Left ventricle myocardium inferior (tissue), 1 donor: ENCODE measurements at places on chromosomes 7 and 10.

DNA sequence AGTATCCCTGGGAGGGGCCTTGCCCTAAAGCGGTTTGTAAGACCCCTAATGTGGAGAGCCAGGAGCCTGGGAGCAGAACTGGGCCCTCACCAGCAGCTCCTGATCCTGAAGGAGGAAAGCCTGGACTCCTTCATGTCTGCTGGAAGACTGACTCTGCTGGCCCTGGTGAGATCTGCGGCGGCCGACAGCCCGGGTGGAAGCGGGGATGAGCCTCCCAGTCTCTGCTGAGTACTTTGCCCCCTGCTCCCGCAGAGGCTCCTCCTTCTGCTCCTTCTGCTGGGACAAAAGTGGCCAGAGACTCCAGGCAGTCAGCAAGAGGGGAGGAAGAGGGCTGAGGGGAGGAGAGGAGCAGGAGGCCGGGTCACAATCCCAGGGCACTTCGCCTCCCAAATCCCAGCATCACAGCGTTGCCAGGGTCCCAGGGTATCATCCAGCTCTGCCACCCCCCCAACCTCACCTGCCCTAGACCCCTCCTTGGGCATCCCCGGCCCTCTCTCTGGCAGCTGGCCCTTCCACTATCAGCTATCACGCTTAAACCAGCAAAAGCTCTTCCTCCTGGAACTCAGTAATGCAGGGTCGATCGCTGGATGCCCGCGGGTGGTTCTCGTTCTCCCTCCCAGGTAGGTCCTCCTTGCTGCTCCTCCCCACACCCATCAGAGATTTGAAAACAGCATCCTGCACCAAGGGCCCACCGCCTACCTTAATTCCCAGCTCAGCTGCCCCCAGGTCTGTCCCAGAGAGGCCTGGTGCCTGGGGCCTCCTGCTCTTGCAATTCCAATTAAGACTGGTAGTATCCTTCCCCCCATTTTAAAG lies 7.9 kb downstream of the TBATA start:
- no peak for DNase-seq

DNA sequence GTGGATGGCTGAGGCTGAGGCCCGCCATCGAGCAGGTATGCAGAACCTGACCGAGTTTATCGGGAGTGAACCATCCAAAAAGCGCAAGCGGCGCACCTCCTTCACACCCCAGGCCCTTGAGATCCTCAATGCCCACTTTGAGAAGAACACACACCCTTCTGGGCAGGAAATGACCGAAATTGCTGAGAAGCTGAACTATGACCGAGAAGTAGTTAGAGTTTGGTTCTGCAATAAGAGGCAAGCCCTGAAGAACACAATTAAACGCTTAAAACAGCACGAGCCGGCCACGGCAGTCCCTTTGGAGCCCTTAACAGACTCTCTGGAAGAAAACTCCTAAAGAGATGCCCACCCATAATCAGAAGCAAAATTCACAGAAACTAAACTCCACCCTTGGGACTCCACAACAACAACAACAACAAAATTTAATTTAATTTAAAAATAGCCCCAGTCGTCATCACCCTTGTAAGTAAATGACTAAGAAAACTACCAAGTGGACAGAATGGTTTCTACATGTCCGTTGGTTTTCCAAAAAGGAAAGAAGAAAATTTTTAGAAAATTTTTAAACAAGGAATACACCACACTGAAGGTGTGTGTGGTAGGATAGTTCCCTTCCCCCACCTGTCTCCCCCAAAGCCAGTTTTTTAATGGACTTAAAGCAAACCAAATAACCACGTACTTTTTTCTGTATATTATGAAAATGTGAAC lies 101.7 kb upstream of the YAE1 start:
- DNase-seq = no peak

DNA sequence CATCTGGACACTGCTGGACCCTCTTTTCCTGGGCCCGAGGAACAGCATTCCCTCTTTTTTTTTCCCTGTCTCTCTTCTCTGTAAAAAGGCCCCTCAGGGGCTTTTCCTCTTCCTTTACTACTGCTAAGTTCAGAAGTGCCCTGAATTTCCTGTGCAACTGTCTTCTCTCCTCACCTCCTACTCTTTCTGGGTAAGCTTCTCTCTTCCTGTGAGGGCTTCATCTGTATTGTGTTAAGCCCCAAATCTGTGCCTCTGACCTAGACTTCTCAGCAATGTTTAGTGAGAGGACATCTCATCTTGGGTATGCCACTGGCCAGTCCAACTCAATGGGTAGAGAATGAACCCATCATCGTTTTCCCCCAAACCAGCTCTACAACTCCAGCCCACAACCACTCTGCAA lies 174.2 kb downstream of the PTEN start:
- DNase-seq = no peak

DNA sequence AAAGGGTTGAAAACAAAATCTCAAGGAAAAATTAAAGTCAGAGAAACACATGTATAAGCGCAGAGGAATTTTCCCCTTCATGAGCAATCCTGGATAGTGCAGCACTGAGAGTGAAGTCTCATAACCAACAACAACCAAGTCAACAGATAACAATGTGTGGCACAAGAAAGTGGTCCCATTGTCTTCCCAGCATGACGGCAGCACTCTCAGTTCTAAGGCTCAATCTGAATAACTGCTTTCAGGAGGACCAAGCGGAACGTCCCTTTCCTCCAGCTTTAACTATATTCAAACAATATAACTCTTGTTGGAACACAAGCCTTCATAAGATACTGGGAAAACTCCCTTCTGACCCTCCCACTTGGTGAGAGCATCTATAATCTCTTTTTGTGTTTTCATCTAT lies 137.9 kb downstream of the RAPGEF5 start:
- no peak for DNase-seq

- no peak for DNase-seq
Observed at GRCh38 chr7:94738071-94738470, 82.1 kb upstream of the SGCE start.

DNA sequence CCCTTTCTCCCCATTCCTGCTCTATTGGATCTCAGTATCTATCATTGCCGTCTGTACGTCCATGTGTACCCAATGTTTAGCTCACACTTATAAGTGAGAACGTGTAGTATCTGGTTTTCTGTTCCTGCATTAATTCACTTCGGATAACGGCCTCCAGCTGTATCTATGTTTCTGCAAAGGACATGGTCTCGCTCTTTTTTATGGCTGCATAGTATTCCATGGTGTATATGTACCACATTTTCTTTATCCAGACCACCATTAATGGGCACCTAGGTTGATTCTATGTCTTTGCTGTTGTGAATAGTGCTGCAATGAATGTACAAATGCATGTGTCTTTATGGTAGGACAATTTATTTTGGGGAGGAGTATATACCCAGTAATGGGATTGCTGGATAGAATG lies 94.4 kb upstream of the MPP7 start:
- DNase-seq = no peak

DNA sequence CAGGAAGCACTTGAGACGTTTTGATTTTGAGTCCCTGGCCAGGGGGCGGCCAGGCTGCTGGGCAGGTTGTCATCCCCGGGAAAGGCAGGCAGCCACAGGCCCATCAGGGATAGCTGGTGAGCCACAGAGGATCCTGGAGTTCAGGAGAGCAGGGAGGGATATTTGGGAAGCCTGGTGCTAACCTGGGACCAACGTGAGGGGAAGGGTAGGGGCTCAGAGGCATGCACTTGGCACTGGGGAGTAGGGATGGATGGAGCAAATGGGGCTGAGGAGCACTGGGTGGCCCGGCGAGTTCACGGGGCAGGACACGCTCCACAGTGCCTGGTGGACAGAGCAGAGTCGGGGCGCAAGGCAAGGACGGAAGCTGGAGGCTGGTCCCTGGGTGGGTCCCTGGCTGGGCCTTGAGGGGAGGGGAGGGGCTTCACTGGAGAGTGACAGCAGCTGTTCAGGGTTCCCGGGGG lies 30.2 kb downstream of the LRRC27 start:
- no peak for DNase-seq

GRCh38 chr7:117129521-117129955 lies 176.2 kb downstream of the ST7 start:
- no peak for DNase-seq

DNA sequence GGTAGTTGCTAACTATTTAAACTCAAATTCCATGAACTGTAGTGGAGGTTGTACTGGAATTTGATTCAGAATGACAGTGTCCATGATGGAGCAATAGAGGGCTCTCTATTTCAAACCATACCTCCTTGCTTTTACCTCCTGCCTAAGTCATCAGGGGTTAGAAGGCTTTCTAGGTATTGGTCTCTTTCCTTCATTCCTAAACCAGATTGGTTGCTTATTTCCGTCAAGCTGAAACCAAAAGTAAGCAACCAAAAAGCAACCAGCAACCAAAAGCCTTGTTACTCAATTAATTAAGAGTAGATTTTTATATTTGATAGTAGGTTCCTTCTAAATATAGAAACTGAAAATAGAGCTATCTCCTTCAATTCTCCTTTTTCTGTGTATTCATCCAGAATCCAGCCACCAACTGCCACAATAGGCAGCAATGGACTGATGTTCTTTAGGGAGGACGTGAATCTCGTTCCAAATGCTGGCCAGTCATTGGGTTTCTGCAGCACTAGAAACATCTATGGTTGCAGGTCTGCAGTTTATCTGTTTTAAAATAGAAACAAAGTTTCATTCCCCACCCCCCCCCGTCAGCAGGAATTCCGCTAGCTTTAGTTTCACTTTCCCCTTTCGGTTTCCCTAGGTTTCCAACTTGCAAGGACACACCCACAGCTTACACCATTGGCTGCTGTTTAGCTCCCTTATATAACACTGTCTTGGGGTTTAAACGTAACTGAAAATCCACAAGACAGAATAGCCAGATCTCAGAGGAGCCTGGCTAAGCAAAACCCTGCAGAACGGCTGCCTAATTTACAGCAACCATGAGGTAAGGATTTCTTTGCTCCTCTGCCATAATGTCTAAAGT lies at the start of gene IFIT1:
Gene IFIT1, plus strand, starts transcription at position 717 of the 850 bp plus-strand sequence. Its CDS starts 90 bp downstream, at position 807.
- DNase-seq = no peak

GRCh38 chr10:114458955-114459354 lies 54.7 kb upstream of the AFAP1L2 start:
- peak; percentile 30 for DNase-seq

GRCh38 chr7:40742270-40742669 lies 607.5 kb downstream of the SUGCT start:
- no peak for DNase-seq

- DNase-seq = no peak
Observed at GRCh38 chr10:5811387-5811821, 1.8 kb downstream of the GDI2 start.

DNA sequence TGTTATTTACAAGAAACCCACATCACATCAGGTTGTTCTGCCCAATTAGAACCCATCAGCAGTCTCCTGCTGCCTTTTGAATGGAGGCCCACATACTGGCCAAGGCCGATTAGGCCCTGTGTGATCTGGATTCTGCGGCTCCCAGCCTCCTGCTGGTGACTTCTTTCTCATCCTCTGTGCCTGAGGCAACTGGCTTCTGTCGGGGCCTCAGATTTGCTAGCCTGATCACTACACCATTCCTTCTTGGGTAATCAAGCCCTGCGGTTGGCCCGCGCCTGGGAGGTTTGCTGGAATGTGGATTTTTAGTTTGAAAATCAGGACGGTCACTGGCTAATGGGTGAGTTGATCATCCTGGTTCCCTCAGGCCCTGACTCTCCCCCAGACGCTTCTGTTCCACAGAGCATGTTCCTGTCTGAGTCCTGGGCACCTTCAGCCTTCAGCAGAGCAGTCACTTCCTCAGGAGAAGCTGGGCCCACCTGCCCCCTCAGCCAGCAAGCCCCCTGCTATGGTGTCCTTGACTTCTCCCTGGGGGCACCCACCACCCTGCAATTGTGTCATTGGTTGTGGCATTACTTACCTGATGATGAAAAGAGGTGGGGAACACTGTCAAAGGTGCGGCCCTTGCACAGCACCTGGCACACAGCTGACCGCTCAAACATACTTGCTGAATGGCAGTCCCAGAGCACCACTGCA lies 207.6 kb downstream of the PHTF2 start:
- no peak for DNase-seq

DNA sequence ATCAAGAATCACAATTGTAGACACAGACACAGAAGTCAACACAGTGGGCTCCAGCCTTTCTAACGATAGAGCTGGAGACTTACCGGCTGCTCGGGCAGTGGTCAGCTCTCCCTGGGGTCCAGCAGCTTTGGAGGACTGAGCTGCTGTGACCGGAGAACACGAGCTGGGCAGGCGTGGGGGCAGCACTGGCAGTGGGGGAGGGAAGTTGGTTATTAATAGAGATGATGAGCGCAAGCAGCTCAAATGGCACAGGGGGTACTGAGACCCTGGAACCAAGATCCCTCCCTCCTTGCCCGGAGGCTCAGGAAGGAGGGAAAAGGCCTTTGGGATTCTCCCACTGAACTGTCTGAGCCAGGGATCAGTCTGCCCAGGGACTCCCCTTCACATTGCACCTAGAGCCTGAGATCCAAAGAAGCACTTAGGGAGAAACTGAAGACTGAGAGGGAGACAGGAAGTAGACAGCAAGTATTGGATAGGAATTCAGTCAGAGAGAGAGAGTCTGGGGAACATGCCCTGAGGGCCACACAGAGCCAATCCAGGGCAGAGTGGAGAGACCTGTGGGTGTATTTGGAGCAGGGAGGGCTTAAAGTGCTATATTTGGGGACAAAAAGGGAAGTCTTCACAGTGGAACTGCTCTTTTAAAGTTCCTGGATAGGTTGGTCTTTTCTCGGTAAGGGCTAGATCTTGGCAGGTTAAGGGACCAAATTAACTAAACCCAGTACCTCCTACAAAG lies at the start of gene MYOZ1:
Gene MYOZ1, minus strand, starts transcription at position 147 of the 733 bp plus-strand sequence. CDS start 1,457 bp downstream, outside the sequence.
- no peak for DNase-seq

DNA sequence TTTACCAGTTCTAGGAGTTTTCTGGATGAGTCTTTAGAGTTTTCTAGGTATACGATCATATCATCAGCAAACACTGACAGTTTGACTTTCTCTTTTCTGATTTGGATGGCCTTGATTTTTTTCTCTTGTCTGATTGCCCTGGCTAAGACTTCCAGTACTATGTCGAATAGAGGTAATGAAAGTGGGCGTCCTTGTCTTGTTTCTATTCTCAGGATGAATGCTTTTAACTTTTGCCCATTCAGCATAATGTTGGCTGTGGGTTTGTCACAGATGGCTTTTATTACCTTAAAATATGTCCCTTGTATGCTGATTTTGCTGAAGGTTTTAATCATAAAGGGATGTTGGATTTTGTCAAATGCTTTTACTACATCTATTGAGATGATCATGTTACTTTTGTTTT lies 223.2 kb upstream of the COBL start:
- no peak for DNase-seq

DNA sequence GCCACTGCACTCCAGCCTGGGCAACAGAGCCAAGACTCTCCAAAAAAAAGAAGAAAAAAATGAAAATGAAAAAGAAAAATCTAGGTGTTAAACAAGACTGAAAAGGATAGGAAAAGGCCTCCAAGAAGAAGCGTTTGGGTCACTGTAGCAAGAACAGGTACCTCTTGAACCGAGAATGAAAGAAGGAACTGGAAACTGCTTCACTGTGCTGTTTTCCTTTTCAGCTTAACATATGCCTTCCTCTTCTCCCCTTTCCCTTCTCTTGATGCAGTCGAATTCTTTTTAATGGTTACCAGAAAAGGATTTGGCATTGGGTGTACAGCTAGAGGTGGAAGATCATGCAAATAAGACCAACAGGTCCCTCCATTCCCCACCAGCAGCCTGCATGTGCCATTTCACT lies 28.1 kb downstream of the LRRC4 start:
- DNase-seq = no peak

GRCh38 chr7:113768387-113768786 lies 150.4 kb downstream of the PPP1R3A start:
- DNase-seq = no peak

- DNase-seq = no peak
Observed at GRCh38 chr10:54415483-54415882, 385.5 kb downstream of the PCDH15 start.
